Stimulated activated CD4-positive, alpha-beta T cell treated with anti-CD3 and anti-CD28 coated beads, TNF-alpha, amount 100 ng/mL, for 24 hours (primary cell): ENCODE measurements at places on chromosomes 12 and 14.

GRCh38 chr12:54526812-54527630 lies 22.4 kb upstream of the PDE1B start:
- DNase-seq: peak; percentile 12

DNA sequence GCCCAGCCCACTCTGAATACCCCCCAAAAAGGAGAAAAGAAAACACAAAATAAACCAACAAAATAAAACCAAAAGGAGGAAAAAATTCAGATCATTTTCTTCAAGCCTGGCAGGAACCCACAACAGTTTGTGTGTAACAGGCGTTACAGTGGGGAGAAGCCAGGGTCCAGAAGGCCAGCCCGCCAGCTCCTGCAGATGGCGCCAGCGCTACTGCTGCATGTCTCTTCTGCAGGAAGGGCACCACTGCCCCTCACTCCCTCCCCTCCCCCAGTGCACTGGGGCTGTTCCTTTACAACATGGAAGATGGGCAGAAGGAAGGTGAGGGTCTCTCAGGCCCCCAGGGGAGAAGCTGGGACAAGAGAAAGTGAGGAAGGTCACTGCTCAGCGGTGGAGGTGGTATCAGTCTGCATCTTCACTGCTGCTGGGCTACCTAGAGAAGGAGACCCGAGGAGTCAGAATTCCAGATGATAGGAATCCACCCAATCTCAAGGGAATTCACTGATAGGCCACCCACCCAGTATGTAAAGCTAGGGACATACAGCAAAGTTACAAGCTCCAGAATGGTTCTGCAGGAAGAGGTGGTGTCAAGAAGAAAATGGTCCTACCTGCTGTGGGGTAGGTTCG lies 2.3 kb upstream of the NOP2 start:
- DNase-seq: no peak

- DNase-seq: no peak
These were observed 136.4 kb downstream of the PHLDA1 start for GRCh38 chr12:75894965-75895754.

- no peak for DNase-seq
These were observed 200.5 kb downstream of the GXYLT1 start for GRCh38 chr12:41944216-41944615.

DNA sequence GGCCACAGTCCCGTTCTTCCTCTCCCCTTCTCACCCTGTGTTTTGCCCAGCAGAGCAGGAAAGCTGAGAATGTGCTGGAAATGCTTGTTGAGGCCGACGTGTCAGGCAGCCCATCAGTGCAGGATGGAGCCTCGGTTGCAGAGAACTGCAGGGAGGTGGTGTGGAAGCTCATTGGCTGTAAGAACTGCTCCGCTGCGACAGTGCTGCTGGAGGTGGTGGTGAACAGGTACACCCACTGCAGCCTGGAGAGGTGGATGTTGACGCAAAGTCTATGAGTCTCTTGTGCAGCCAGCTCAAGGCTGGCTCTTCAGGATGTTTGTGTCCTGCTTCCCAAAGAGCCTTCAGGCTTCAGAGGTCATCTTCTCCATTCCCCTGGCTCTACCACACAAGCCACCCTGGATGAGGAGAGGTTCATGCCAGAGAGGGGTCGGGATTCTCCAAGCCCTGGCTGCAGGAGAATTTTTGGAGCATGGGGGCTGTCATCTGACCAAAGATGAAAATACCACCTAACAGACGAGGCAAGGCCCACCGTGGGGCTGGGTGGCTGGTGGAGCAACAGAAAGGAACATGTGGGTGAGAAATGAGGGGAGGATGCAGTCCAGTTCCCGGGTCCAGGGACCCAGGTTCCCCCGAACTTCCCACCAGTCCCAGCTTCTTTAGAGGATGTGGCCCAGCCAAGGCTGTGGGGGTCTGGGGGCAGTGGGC lies 174.1 kb upstream of the PRMT8 start:
- no peak for DNase-seq

- no peak for DNase-seq
These were observed 108.4 kb downstream of the SINHCAF start for GRCh38 chr12:31217356-31218130.

- no peak for DNase-seq
These were observed 108.2 kb upstream of the SLC38A4 start for GRCh38 chr12:46933947-46934346.

DNA sequence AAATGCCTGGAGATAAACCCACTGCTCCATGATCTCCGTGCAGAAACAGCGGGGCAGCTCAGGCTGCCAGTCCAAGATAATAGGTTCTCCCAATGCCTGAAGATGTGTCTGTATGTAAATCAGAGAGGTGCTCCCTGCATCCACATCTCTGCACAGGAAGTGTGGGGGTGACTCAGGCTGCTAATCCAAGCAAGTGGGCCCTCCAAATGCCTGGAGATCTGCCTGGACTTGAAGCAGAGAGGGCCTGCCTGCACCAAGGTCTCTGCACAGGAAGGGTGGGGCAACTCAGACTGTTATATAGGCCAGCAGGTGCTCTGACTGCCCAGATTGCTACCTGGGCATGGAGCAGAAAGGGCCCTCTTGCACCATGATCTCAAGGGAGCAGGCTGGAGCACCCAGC lies 504.7 kb downstream of the LRFN5 start:
- no peak for DNase-seq

DNA sequence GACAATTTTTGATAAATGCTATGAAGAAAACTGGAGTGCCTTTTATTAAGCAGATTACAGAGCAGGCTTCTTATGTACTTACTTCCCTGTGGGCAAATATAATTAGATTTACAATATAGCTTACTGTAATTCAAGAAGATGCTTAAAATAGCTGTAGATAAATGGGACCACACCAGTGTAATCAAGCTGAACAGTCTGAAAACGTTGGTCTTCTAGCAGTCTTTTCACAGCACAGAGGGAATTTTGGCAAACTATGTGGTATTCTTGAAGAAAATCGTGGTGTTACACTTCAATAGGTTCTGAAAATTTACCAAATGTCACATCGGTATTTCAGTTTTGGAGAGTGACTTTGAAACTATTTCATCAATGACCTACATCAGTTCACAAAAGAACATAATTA lies 47.7 kb downstream of the SLC16A7 start:
- no peak for DNase-seq

DNA sequence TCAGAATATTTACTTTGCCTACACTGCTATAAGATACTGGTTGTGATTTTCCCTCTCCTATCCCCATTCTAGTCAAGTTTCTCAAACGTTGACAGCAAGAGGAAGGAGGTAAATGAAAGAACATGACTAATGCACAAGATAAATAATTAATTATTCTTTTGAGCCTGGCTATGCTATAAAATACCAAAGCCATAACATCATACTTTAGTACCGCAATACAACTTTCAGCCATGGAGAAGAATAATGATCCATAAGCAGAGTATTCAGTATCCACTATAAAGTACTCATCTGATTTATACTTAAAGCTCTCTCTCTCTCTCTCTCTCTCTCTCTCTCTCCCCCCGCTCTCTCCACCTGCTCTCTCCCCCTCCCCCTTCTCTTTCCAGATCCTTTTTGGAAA lies 41.3 kb downstream of the TDG start:
- DNase-seq: no peak

DNA sequence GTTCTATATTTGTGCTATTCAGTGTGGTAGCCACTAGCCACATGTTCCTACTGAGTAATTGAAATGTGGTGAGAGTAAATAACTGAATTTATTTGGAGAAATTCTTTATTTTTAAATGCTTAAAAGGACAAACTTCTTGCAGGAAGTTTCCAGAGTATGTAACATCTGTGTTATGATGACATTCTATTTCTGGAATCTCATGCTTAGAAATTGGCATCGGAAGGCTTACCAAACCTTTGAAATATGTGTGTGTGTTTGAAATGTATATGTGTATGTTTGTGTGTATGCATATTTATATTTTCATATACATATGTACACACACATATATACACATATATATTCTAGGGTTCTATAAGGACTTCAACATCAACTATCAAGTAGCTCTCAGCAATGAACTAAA lies 12.4 kb upstream of the WSCD2 start:
- no peak for DNase-seq

- no peak for DNase-seq
These were observed 92.1 kb downstream of the LRRC74A start for GRCh38 chr14:76918256-76918781.

- no peak for DNase-seq
These were observed 69.4 kb upstream of the ACTN1 start for GRCh38 chr14:69048456-69048855.

DNA sequence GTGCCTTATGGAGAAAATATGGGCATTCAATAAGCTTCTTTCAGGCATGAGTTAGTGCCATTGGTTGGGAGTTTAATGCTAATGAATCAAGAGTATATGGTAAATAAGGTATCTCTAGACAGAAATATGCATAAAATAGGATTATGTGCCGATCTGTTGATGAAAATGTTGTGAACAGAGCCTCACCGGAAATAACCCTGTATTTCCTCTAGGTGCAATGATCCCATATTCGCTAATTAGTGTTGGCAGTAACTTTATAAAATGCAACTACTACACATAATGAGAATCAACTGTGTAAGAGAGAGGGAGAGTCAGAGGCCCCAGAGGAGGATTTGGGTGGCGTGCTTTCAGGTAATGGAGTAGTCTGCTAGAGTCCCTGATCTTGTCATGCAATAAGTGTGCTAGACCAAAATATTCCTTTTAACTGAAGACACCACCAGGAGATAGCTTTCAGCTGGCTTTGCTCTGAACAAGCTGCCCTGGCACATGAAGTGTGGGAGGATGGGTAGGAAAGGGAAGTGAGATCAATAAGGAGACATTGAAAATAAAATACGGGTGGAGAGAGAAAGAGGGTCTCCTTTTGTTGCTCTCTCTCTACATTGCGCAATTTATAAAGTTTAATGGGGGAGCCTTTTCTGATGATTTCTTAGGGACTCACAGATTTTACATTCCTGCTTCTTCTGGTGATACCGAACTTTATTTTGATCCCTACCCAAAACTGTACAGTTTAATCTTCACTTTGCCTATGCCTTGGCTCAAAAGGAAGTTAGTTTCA lies 68.6 kb upstream of the PLXNC1 start:
- no peak for DNase-seq
